ENCODE measurements at places on chromosomes 13 and 19. TPM values are rescaled to one million over a fixed set of nuclear protein-coding genes. Genes with fewer than 3 reads are reported as not detected.

- H3K4me1 ChIP-seq = no peaks in the 10 kb centered on the region
- no peak for DNase-seq
- H3K27ac ChIP-seq = no peak overlapping the region
- H3K27me3 ChIP-seq = no peaks in the 10 kb centered on the region
Observed at GRCh38 chr13:90551253-90551652, 796.2 kb upstream of the MIR17HG start.

- no peaks in the 10 kb centered on the region for H3K27me3 ChIP-seq
- peak overlapping the region; percentile 68 for H3K27ac ChIP-seq
- peaks cover 1% of the 10 kb centered on the region for H3K36me3 ChIP-seq
Observed at GRCh38 chr19:42241279-42241678, 1.1 kb downstream of the GSK3A start.

DNA sequence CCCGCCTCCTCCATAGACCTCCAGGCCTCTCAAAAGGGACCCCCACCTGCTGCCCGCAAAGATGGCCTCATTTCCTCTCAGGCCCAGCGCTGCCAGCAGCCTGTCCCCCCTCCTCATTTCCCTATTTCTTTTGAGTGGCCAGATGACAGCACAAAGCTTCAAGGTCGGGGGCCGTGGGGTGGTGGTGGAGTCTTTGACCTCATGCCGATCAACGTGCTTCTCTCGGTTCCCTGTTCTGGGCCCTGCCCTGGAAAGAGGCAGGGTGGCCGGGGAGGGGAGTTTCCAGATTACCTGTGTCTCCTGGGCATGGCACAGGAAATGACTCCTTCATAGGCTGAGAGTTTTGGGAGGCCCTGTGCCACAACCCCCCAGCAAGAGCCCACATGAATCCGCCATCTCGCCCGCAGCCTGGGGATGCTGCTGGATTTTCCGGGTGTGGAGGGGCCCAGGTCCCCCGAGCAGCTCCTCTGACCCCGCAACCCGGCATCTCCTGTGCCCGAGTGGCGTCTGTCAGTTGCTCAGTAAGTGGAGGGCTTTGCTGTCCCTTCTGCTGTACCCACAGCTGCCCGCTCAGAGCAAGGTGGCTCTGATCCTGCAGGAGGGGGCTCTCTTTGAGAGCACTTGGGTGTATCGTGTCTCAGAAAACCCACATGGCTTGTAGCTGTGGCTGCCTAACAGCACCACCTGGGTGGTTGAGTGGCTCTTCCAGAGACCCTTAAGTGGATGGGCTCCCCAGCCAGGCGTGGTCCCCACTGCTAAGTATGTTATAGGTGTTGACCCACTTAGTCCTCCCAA lies 139.4 kb downstream of the SIPA1L3 start:
- H3K4me3 ChIP-seq = no peak overlapping the region
- H3K36me3 ChIP-seq = no peaks in the 10 kb centered on the region
- H3K27me3 ChIP-seq = no peaks in the 10 kb centered on the region
- DNase-seq = no peak

- H3K27ac ChIP-seq = no peak overlapping the region
- no peaks in the 10 kb centered on the region for H3K4me1 ChIP-seq
- H3K4me3 ChIP-seq = no peak overlapping the region
- no peak for DNase-seq
- H3K27me3 ChIP-seq = no peaks in the 10 kb centered on the region
Observed at GRCh38 chr19:6480848-6481415, 655 bp downstream of the DENND1C start.

- H3K27me3 ChIP-seq = no peaks in the 10 kb centered on the region
- no peaks in the 10 kb centered on the region for H3K36me3 ChIP-seq
- H3K4me3 ChIP-seq = no peak overlapping the region
- no peak for DNase-seq
Observed at GRCh38 chr13:110885966-110886869, 28.7 kb downstream of the ANKRD10 start.

- no peaks in the 10 kb centered on the region for H3K27me3 ChIP-seq
- DNase-seq = peak; percentile 100
- H3K4me3 ChIP-seq = no peak overlapping the region
- H3K27ac ChIP-seq = no peak overlapping the region
Observed at GRCh38 chr13:87123987-87124784, 547.0 kb upstream of the SLITRK5 start.

Gene OXGR1
- polyA plus RNA-seq = not detected

Gene P2RY11
- polyA plus RNA-seq = 0.68 TPM

Gene SULT2A1
- polyA plus RNA-seq = not detected
